Left renal pelvis (tissue), 4 donors: ENCODE measurements at places on chromosomes 13 and 19.

GRCh38 chr13:58960888-58961287, 1202.8 kb downstream of the DIAPH3 start:
- DNase-seq = no peak

DNA sequence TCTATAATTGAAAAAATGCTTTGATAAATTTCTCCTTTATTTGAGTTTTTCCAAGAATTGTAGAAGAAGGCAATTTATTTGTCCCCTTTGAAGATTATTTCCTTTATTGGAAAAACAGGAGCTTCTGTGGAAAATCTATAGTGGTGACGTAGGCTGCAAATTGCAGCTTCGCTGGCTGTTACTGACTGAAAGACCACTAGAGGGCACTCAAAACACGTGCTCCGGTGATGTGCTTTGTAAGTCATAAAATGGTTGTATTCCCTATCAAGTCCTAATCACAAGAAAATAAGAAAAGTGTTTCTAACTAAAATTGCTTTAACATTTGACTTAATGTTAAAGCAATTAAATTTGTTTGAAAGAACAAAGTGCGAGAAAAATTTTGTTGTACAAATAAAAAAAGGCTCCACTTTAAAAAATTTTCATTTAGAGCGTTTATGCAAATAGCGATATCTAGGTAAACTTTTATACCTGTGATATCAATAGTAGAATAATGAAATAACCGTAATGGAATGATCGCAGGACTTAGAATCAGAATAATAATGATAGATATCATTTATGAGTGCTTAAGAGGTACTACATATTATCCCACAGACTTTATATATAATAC, 638.2 kb upstream of the SPRY2 start:
- DNase-seq = peak; percentile 8

DNA sequence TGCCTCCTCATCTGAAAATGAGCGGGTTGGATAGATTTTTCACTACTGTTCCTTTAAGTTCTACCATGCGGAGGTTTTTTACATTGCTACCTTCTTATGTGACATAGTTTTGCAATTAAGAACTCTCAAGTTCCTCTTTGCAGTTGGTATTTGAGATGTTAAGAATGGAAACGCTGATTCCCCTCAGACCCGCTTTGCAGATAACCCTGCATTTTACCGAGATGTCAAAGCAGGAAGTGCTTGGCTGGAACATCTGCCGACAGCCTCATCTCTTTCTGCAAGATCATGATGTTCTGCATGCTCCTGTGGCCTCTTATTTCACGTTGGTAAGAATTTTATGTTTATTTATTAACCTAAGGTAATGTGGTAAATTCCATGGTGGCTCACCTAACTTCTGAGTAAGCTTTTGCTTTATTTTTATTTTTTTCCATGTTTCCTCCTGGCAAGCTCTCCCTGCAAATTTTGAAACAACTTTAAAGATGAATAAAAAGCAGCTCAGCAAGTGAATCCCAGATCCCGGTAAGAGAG, 22.5 kb downstream of the PABPC3 start:
- DNase-seq = no peak

- DNase-seq = no peak
Measured at GRCh38 chr19:43956827-43957226, 5.8 kb downstream of the ZNF221 start.

DNA sequence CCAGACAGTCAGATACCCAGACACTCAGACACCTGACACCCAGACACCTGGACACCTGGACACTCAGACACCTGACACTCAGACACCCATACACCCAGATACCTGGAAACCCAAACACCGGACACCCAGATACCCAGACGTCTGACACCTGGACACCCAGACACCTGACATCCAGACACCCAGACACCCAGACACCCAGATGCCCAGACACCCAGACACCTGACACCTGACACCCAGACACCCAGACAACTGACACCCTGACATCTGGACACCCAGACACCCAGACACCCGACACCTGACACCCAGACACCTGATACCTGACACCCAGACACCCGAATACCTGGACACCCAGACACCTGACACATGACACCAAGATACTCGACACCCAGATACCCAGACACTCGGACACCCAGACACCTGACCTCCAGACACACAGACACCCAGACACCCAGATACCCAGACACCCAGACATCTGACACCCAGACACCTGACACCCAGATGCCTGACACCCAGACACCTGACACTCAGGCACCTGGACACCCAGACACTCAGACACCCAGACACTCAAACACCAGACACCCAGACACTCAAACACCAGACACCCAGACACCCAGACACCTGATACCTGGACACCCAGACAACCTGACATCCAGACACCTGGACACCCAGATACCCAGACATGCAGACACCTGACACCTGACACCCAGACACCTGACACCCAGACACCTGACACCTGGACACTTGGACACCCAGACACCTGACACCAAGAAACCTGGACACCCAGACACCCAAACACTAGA, 19.1 kb downstream of the C19orf12 start:
- no peak for DNase-seq

- no peak for DNase-seq
Measured at GRCh38 chr13:50892210-50892944, 17.2 kb upstream of the RNASEH2B start.

- DNase-seq = no peak
Measured at GRCh38 chr13:85567909-85568308, 231.3 kb downstream of the SLITRK6 start.

- no peak for DNase-seq
Measured at GRCh38 chr13:39859898-39860297, 204.4 kb downstream of the COG6 start.

GRCh38 chr19:57665261-57665806, 3.4 kb upstream of the ZSCAN4 start:
- no peak for DNase-seq

DNA sequence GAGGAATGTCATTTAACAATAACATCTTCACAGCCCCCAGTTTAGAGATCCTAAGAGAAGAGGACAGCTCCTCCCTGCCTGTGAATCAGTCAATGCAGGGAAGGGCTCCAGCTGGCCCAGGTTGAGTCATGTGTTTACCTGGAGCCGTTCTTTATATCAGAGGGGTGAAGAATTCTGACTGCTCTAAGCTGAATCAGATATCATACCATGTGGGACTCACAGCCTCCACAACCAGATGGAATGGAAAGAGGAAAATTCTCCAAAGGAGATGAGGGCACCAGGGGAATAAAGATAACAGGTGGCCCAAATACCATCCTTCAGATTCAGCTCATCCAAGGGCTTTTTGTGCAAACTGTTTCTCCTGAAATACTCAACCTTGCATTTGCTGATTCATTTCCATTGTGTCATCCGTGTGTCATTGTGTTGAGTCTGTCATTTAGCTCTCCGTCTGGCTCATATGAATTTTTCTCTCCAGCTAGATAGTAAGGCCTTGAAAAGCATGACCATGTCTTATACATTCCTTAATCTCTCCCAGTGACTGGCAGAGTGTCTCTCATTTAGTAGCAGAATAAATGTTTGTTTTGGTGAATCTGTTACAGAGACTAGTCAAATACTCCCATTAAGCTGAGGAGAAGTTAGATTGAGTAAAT, 217.9 kb downstream of the RFC3 start:
- no peak for DNase-seq

DNA sequence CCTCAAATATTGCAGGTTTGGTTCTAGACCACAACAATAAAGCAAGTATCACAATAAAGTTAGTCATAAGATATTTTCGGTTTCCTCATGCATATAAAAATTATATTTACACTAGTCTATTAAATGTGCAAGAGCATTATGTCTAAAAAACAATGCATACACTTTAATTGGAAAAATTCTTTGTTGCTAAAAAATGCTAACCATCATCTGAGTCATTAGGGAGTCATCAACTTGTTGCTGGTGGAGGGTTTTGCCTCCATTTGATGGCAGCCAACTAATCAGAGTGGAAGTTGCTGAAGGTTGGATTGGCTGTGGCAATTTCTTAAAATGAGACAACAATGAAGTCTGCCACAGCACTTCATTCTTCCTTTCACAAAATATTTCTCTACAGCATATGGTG, 422.3 kb upstream of the GPC6 start:
- DNase-seq = no peak

DNA sequence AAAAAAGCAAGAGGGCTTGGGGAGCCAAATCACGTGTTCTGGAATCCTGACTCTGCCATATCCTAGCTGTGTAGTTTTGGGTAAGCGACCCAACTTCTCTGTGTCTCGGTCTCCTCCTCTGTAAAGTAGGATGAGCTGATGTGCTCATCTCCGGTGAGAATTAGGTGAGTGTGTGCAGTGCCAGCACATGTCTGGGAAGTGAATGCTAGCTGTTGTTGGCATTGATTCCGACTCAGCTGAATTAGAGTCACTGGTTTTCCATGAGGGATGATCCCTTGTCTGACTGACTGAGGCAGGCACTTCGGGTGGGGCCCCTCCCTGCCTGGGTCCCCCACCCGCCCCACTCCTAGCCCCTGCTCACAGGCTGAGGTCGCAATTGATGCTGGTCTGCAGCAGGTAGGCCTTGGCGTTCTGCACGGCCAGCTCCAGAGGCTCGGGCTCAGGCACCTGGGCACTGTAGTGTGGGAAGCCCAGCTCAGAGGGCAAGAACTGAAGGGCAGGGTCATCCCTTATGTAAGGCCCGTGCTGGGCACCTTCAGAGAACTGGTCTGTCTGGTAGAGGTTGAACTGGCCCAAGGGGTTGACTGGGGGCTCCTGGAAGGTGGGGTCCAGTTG, 835 bp downstream of the RSPH6A start:
- no peak for DNase-seq

DNA sequence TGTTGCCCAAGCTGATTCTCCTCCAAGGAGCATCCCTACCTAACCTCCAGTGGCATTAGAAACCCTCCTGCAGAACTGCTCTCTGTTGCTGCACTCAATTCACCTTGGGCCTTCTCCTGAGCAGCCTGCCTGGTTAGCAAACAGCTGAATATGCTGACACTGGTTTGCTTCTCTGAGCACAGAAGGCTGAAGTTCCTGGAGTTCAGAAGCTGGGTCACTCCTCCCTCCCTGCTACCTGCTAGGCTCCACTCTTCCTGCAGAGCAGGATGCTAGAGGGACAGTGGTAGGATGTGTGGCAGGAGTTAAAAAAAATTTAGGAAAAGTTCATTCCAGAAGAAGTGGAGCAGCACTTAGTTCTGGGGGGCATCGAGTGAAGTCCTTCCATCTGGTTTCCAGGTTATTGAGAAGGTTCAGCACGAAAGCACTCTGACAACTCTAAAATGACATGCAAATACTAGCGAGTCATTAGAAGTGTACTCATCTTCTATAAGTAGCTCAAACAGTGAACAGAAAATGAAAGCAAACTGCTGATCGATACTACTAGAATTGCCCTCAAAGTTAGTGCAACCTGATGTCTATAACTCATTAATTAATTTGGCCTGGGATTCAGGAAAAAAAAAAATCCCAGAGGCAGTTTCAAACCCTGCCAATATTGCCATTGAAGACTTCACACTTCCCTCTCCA, 293.7 kb downstream of the POU4F1 start:
- DNase-seq = no peak

GRCh38 chr19:38744874-38745273, 600 bp upstream of the CAPN12 start:
- no peak for DNase-seq

GRCh38 chr19:16202320-16203255, 4.9 kb downstream of the AP1M1 start:
- no peak for DNase-seq

GRCh38 chr13:51534041-51534817, 50.0 kb upstream of the WDFY2 start:
- DNase-seq = no peak

GRCh38 chr13:93262729-93263345, 36.2 kb downstream of the GPC6 start:
- DNase-seq = no peak

DNA sequence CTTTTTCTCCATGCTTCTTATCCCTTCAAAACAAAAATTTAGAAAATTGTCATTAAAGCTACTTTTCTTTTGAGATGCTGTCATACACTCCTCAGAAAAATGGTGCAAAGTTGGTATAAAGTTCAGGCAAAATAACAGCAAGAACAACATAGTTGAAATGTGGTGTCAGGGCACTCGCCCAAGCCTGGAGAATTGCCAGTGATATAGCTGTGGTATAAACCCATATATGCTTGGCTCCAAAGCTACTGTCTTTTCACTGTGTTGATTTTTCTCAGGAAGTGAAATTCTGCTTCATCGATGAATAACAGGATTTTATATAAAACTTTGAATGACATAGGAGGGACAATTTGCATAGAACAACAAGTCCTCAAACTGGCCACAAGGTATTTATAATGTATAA, 2532.9 kb downstream of the PCDH9 start:
- no peak for DNase-seq

DNA sequence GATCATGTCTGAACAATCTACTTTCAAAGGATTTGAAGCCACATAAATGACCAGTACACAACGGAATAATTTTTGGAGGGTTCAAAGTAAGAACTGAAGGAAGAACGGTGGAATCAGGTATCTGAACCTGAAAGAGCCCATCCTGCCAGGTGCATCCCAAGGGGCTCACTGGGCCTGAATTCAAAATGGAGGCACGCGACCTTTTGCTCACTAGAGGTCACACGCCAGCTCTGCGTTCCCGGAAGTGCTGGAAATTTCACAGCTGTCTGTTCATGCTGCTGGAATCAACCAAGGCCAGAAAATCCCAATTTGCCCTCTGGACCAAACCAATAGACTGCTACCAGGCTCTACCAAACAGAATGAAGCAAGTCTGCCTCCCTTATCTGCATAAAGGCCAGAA, 4.2 kb upstream of the RASA3 start:
- no peak for DNase-seq

DNA sequence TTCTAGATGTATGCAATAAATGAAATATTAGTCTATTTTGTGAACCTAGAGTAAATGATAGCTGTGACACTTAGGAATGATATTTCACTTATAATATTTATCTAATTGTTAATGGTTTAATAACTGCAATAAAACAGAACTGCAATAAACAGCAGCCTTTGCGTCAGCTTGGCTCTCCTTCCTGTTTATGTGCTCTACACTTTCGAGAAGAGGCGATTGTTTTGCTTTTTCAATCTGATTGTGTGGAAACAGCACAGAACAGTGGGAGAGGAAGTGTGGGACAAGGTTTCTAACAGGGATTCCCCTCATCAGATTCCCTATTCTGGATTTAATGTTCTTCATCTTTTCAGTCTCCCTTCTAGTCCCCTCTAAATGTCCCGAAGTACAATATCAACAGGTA, 17.3 kb upstream of the TRPC4 start:
- no peak for DNase-seq

DNA sequence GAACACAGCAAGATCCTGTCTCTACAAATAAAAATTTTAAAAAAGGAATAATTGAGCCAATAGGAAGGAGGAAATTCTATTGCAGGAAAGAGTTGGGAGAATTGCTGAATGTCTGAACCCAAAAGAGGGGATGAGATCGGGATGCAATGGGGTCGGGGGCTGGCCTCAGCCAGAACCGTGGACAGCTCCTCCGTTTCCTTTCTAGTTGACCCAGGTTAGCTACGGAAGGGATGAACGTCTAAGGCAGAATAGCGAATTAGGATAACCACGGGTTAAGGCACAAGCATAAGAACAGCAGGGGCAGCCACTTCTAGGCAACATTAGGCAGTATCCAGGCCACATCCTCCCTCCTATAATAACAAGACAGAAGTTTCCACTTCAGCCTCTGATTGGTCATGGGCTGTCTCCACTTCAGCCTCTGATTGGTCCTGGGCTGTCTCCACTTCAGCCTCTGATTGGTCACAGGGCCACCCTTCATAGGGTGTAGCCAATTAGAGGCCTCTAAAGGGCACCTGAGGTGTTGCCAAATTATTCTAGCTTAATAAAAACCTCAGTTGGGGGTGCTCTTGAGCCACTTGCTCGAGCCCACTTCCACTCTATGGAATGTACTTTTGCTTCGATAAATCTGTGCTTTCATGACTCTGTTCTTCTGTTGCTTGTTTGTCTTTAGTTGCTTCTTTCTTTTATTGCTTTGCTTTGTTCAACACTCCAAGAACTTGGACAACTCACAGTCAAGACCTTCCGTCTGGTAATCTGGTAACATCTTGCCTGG, 24.9 kb upstream of the TPM4 start:
- no peak for DNase-seq
